Epithelial cell of proximal tubule (primary cell): ENCODE measurements at places on chromosomes 12 and 14.

GRCh38 chr12:50936821-50937530 lies 15.4 kb upstream of the HIGD1C start:
- DNase-seq: no peak

DNA sequence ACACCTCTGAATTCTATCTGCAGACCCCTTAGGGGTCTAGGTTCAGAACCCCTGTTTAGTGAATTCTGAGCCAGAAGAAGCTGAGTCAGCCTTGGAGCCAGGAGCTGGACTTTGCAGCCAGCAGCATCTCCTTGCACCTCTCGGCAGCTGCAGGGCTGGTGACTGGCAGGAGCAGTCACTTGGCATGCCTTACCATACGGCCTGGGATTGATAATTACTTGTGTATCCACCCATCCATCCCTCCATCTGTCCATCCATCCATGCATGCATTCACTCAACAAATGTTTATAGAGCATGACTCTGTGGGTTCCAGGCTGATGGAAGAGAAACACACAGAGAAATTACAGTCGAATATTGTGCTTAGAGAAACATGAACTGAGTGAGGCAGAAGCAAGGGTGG lies 67.5 kb upstream of the PRIMA1 start:
- DNase-seq: no peak

DNA sequence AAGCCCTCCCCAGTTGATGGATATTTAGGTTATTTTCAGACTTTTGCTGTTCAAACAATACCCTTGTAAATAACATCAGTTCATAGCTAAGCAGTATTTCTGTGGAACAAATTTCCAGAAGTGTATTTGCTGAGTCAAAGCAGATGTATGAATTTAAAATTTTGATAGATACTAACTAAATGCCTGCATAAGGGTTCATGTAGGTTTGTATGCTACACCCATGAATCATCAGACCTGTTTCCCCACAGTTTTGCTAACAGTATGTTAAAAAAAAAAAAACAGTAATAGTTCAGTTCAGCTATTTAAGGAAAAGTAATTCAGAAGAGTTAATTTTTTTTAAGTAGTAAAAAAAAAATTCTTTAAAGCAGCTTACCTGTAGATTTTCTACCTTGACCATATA lies 236.1 kb upstream of the DIO2 start:
- DNase-seq: no peak

DNA sequence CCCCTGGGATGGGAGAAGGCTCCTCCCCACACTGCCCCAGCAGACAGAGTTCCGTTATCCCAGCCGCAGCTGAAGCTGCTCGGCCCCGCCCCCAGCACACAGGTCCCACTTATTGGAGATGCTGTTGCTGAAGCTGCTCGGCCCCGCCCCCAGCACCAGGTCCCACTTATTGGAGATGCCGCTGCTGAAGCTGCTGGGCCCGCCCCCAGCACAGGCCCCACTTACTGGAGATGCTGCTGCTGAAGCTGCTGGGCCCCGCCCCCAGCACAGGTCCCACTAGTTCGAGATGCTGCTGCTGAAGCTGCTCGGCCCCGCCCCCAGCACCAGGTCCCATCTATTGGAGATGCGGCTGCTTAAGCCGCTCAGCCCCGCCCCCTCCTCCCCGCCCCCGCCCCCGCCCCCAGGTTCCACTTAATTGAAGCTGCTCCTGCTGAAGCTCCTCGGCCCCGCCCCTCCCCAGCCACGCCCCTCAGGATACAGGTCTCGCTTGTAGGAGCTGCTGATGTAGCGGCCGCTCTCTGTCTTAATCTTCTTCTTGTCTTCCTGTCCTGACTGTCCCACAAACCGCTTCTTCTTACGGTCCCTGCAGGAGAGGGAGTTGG lies 12.0 kb downstream of the CFAP73 start:
- DNase-seq: no peak

DNA sequence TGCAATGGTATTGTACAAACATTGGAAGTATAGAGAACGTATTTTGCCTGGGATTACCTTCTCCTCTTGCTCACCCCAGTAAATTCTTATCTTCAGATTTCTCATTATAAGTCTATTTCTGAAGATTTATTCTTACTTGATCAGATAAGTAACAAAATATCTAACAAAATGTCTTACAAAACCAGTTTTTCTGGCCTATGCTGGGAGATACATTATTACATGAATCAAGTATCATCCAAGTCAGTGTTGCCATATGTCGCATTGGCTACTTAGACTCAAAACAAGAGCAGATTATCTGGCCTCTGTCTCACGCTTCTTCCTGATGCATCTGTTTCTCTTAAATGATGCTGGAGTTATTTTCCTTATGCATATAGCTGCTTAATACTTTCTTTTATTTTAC lies 408.5 kb downstream of the CCER1 start:
- DNase-seq: no peak

GRCh38 chr12:22228022-22228875 lies 106.3 kb downstream of the ST8SIA1 start:
- DNase-seq: no peak

DNA sequence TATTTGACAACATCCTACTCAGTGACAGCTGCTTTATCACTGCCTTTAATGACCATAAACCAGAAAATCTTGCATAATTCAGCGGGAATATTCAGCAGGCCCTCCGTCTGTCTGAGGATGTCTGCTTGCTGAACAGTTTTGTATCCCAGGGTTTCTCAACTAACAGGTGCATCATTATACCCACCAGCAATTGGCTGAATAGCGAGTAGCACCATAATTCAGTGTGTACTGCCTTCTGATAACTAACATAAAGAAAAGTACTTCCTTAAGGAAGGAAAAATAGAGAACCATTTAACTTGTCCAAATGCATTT lies 680.1 kb downstream of the GALC start:
- DNase-seq: no peak

- DNase-seq: no peak
These were observed 156.9 kb downstream of the RASSF9 start for GRCh38 chr12:85679296-85679695.

DNA sequence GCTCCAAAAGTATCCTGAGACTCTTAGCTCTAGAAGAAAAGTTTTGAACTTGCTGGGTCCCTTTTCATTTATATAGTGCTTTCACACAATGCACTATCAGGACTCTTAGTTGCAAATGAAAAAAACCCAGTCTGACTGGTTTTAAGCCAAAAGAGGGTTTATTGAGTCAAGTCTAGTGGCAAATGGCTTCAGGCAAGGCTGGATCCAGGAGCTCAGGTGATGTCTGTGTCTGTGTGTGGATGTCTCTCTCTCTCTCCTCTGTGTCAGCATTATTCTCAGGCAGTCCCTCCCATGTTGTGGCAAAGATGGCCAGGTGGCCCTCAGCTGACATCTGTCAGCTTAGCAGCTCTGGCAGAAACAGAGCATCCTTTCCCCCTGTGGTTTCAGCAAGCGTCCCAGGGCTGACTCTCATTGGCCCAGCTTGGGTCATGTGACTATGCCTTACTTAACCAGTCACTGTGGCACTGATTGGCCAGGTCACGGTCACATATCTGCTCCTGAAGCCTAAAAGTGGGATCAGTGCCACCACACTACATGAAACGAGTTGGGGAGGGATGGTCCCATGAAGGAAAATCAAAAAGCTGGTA lies 6.2 kb downstream of the TMEM120B start:
- DNase-seq: no peak

DNA sequence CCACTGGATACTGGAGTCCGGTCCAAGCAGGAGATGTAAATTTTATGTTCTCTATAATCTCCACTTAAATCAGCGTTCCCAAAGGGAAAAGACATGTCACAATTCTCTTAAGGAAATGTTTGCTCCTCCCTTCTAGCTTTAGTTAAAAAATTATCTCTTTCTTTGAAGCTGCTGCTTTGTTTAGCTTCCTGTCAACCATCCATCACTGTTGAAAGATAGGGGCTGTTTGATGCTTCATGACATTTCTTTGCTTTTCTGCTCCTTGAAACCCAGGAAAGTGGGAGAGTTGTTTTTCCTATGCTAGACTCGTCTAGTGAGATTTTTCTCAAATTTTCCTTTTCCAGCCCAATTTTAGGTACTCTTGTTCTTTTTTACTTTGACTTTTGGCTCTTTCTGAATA lies 31.9 kb downstream of the MBIP start:
- no peak for DNase-seq

- no peak for DNase-seq
These were observed 143.9 kb upstream of the NAV3 start for GRCh38 chr12:77686760-77687159.

DNA sequence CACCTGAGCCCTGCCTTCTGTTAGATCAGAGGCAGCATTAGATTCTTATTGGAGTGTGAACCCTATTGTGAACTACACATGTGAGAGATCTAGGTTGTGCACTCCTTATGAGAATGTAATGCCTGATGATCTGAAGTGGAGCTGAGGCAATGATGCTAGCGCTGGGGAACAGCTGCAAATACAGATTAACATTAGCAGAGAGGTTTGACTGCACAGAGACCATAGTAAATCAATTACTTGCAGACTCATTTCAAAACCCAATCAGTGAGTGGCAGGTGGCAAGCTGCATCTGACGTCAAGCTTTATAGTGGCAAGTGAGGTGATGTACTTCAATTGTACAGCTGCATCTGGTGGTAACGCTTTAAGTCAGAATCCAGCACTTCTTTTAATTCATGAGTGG lies 141.6 kb downstream of the GPHN start:
- no peak for DNase-seq

GRCh38 chr12:30599608-30600007 lies 96.1 kb downstream of the IPO8 start:
- no peak for DNase-seq

- no peak for DNase-seq
These were observed 9.0 kb downstream of the HPD start for GRCh38 chr12:121849665-121850064.

GRCh38 chr12:77766224-77766623 lies 64.5 kb upstream of the NAV3 start:
- DNase-seq: no peak

- DNase-seq: no peak
These were observed 394.7 kb upstream of the NOVA1 start for GRCh38 chr14:26992403-26993115.

GRCh38 chr12:40762072-40762471 lies 69.8 kb downstream of the CNTN1 start:
- no peak for DNase-seq

DNA sequence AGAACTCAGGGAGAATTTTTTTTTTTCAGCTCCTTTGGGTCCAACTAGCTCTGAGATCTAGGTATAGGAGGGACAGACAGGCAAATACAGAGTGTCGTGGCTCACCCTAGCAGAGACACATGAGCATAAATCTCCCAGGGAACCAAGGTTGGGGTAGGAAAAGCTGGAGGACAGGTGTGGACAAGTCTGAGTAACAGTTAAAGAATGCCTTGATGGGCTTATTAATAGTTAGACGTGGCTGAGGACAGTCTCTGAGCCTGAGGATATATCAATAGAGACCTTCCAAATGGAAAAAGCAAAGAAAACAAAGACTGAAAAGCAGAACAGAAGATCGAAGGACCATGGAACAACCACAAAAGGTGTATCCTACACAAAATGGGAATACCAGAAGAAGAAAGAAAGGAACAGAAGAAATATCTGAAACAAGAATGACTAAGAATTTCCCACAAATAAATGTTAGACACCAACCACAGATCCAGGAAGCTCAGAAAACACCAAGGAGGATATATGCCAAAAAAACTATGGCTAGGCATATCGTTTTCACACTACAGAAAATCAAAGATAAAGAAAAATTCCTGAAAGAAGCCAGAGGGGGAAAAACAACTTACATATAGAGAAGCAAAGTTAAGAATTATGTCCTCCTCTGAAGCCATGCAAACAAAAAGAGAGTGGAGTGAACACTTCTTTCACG lies 80.9 kb downstream of the PTPRB start:
- DNase-seq: no peak

DNA sequence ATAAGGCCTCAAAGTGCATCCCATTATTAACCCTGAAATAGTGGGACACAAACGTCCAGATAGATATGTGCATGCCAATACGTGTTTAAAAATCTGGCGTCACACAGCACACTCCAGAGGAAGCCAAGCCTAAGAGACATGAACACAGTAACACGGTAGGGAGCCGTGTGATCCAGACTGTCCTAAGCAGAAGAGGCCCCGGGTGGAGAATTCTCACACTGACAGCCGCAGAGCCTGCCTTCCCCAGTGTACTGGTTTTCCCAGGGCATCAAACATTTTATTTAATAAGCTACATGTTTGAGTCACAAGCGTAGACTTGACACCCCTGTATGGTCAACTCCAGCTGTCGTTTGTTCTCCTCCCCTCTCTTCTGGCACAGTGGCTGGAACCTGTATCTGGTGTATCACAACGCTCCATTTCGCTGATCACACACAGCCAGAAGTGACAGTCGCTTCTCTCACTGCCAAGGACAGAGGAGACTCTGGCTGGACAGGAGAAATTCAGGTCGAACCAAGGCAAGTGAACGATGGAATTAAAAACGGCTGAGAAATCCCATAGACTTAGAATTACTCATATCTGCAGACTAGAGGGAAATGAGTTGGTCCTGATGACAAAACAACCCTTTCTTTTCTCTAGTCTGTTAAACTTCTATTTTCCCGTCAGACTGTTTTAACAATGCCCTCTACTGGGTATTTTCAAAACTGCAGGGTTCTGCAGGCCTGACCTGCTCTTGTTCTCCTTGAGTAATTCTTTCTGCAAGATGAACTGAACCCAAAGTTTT lies 359.9 kb downstream of the RGS6 start:
- DNase-seq: peak; percentile 22

- no peak for DNase-seq
These were observed 2.8 kb downstream of the TNS2 start for GRCh38 chr12:53052419-53053217.

DNA sequence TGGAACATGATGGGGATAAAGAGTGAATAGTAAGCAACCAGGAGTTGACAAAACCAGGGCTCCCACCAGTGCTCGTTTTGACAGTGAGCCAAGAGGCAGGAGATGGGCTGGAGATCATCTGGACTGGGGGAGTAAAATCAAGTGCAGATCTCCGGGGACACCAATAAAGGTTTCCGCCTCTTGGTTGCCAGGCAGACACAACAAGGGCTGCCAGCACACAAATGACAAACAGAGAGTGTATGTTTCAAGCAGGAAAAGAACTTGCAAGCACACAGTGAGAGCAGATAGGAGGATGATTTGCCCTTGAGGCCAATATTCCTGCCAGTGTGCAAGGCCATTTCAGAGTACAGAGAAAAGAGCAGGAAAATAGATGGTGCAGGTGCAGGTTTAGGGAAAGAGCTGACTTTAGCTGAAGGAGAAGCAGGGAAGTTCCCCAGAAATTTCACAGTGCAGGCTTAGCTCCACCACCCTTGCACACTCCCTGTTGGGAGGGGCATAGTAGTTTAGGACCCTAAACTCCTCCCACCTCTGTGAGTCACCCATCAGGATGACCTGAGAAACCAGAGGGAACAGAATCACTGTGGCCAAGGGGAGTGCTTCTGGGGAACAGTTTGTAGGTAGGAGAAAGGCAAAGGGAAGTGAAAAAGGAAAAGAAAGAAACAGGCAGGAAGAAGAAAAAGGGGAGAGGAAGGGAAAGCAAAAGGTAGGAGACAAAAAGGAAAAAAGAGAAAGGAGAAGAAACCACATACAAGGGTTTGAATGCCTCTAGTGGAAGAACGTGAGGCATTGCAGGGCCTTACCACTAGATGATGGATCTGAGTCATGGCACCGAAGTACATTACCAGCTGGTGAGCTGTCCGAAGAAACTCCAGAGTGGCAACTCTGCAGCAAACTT lies 404.4 kb downstream of the SLC6A15 start:
- peak; percentile 13 for DNase-seq
